Left lung (tissue), 14 donors: ENCODE measurements at places on chromosomes 5 and 9. TPM values are rescaled to one million over a fixed set of nuclear protein-coding genes. Genes with fewer than 3 reads are reported as not detected.

MYOZ3 gene
- 3.1 TPM for total RNA-seq

GRCh38 chr5:64637144-64637543 is 53.2 kb upstream of the SHISAL2B start:
- no peak for DNase-seq
- H3K27ac ChIP-seq = no peak overlapping the region
- no peaks in the 10 kb centered on the region for H3K27me3 ChIP-seq

PALM2AKAP2 gene
- total RNA-seq = 22.9 TPM

DNA sequence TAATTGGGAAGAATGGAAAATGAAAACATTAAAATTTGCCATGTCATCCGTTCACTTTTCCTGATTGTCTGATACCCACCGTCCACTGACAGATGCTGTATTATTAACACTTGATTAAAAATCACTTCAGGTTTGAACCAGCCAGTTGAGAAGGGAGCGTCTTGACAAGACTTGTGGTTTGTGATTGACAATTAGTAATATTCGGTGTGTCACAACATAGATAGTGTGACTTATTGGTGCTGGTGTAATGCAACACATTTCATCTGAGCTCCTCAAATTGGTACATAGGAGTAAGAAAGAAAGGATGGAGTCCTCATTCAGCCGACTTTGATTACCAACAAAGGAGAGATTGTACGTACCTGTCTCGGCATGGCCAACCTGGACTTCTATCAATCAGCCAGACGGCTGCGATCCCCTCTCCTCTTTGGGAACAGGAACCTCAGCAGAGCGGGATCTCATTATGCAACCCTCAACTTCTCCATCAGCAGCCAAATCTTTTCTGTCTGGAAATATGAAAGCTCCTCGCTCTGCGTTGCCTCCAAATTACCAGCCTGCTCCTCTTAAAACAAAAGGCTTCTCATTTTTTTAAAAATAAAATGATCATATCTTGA is 211.7 kb upstream of the MVB12B start:
- H3K27ac ChIP-seq = no peak overlapping the region
- peaks cover 44% of the 10 kb centered on the region for H3K27me3 ChIP-seq
- H3K4me3 ChIP-seq = no peak overlapping the region
- no peak for DNase-seq
- no peaks in the 10 kb centered on the region for H3K4me1 ChIP-seq

FREM1 gene
- 4.5 TPM for total RNA-seq

GRCh38 chr9:121808781-121809180 is 157.3 kb downstream of the DAB2IP start:
- no peak overlapping the region for H3K27ac ChIP-seq
- no peak for DNase-seq
- no peaks in the 10 kb centered on the region for H3K4me1 ChIP-seq
- no peaks in the 10 kb centered on the region for H3K27me3 ChIP-seq

- no peak for DNase-seq
- no peak overlapping the region for H3K4me3 ChIP-seq
- no peaks in the 10 kb centered on the region for H3K36me3 ChIP-seq
Observed at GRCh38 chr5:67960939-67961338, 254.6 kb upstream of the PIK3R1 start.

- H3K4me3 ChIP-seq = no peak overlapping the region
- H3K27ac ChIP-seq = no peak overlapping the region
Observed at GRCh38 chr9:29644514-29644913, 2071.2 kb upstream of the C9orf72 start.

SLC4A9 gene
- total RNA-seq = not detected

- no peak for DNase-seq
- no peaks in the 10 kb centered on the region for H3K36me3 ChIP-seq
- no peaks in the 10 kb centered on the region for H3K27me3 ChIP-seq
- H3K27ac ChIP-seq = no peak overlapping the region
- H3K4me1 ChIP-seq = peaks cover 52% of the 10 kb centered on the region
Observed at GRCh38 chr9:136675477-136676296, 11.6 kb downstream of the AGPAT2 start.

DNA sequence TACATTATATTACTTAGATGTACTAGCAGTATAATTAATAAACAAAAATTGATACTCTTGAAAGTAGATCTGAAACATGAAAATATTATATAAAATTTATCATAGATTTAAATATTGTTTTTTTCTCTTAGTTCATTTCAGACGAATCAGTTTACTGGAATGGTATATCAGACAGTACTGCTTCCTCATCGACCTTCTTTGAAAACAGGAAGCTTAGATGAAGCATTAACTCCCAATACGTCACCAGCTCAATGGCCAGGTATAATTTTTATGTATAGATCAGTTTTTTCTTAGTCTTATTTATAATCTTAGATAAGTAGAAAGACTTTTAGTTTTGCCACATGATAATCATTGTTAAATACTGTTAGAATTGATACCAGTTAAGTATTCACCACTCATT is 106.3 kb downstream of the DMXL1 start:
- no peak overlapping the region for H3K27ac ChIP-seq
- H3K27me3 ChIP-seq = no peaks in the 10 kb centered on the region
- DNase-seq = no peak
- no peaks in the 10 kb centered on the region for H3K4me1 ChIP-seq
- no peak overlapping the region for H3K4me3 ChIP-seq

SPATA31A6 gene
- not detected for total RNA-seq

DNA sequence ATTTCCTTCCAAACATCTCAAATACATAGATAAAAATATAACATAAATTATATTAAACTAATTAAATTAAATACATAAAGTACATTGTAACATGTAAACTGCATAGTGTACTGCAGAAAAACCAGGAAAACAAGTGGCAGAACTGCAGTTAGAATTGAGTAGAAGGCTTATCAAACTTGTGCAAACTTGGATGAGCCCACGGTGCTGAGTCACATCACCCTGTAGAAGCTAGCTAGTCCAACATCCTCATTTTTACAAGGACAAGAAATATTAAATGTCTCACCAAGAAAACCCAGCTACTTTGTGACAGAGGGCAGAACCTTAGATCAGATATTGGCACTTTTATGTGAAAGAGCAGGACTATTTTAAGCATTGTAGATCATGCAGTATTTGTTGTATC is 807.9 kb upstream of the NUDT12 start:
- DNase-seq = no peak
- H3K4me1 ChIP-seq = no peaks in the 10 kb centered on the region
- no peaks in the 10 kb centered on the region for H3K27me3 ChIP-seq
- H3K36me3 ChIP-seq = no peaks in the 10 kb centered on the region

DNA sequence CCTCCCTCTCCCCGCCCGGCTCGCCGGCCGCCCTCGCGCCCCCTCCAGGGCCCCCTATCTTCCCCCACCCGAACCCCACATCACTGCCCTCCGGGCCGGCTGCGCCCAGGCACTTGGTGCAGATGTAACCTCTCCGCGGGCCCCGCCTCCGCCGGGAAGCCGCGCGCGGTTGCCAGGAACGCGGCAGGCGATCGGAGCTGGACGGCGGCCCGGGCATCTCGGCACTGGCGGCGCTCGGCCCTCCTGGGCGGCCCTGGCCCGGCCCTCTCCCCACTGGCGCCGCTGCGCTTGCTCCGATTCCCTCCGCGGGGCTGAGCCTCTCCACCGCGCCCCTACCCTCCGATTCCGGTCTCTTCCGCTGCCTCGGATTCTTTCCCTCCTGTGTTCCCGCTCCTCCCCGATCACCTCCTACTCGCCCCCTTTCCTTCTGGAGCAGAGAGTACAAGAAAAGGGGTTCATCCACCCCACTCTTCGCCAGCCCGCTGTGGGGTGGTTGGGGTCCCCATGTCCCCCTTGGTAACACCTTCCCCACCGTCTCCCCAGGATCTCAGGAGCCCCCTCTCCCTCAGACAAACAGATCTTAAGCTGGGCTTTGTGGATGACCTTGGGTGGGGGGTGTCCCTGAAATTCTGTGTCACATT is 70.6 kb downstream of the C9orf50 start:
- H3K36me3 ChIP-seq = no peaks in the 10 kb centered on the region
- peaks cover 21% of the 10 kb centered on the region for H3K27me3 ChIP-seq
- DNase-seq = peak; percentile 76
- H3K4me1 ChIP-seq = peaks cover 4% of the 10 kb centered on the region
- H3K27ac ChIP-seq = peak overlapping the region; percentile 67
- H3K4me3 ChIP-seq = peak overlapping the region; percentile 44

- H3K4me1 ChIP-seq = no peaks in the 10 kb centered on the region
- DNase-seq = no peak
- no peaks in the 10 kb centered on the region for H3K36me3 ChIP-seq
- H3K27me3 ChIP-seq = no peaks in the 10 kb centered on the region
- H3K27ac ChIP-seq = no peak overlapping the region
Observed at GRCh38 chr9:113665064-113665463, 201.5 kb downstream of the RGS3 start.

DNA sequence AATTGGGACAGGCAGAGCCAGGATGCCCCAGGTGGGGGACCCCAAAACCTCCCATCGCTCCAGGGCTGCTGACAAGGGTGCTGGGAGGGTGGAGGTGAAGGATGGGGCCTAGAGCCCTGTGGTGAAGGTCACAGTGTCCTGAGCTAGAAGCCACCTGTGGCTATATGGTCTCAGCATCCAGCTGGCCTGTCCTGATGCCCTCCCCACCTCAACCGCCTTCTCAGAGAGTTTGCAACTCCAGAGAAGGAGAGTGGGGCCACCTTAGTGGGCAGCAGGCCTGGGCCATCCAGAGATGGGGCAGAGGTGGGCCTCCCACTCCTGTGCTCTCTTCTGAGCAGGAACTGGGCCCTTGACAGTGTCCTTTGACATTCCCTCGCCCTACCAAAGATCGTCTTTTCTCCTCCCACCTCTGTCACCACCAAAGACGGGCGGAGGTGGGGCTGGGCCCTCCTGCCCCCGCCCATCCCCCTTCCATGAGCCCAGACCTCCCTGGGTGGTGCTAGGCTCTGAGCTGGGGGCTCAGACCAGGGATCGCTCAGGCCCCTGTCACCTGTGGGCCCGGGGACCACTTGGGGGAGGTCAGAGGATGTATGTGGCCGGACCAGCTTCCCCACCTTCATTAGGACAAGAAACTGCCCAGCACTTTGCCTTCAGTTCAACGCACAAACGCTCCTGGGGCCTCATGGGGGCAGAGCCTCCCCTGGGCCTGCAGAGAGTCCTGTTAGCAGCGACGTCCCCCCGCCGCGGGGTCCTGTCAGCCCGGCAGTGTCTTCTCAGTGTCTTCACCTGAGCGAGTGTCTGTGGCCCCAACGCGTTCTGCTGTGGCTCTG is 10.0 kb upstream of the DOLPP1 start:
- no peak for DNase-seq
- no peaks in the 10 kb centered on the region for H3K4me1 ChIP-seq
- H3K27me3 ChIP-seq = no peaks in the 10 kb centered on the region
- no peak overlapping the region for H3K27ac ChIP-seq
- H3K36me3 ChIP-seq = no peaks in the 10 kb centered on the region

SPINK1 gene
- total RNA-seq = 74.5 TPM

PHF24 gene
- total RNA-seq = 0.44 TPM

C9 gene
- total RNA-seq = not detected

- H3K27me3 ChIP-seq = no peaks in the 10 kb centered on the region
- no peaks in the 10 kb centered on the region for H3K36me3 ChIP-seq
- no peaks in the 10 kb centered on the region for H3K4me1 ChIP-seq
- H3K27ac ChIP-seq = no peak overlapping the region
Observed at GRCh38 chr9:96503918-96504317, 53.9 kb downstream of the HABP4 start.

DNA sequence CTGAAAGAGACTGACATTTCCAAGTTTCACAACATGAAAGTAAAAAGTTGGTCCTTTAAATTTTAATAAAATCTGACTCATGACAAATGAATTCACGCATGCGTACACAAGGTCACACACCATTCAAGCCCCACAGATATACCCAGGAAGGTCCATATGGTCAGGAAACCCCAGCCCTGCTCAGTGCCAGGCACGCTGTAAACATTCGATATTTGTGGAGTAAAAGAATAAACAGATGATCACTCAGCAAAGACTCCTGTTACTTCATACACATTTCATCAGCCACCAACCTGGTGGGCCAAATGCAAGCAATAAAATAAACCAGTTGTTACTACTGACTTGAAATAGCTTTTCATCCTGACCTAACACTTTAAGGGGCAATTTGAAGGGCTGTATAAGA is 158.0 kb upstream of the RETREG1 start:
- H3K4me1 ChIP-seq = peaks cover 6% of the 10 kb centered on the region
- no peak for DNase-seq
- H3K27me3 ChIP-seq = no peaks in the 10 kb centered on the region
- H3K4me3 ChIP-seq = no peak overlapping the region

- no peak for DNase-seq
- H3K36me3 ChIP-seq = no peaks in the 10 kb centered on the region
- no peak overlapping the region for H3K27ac ChIP-seq
- H3K27me3 ChIP-seq = no peaks in the 10 kb centered on the region
Observed at GRCh38 chr9:86252870-86253269, 6.6 kb downstream of the C9orf153 start.

DNA sequence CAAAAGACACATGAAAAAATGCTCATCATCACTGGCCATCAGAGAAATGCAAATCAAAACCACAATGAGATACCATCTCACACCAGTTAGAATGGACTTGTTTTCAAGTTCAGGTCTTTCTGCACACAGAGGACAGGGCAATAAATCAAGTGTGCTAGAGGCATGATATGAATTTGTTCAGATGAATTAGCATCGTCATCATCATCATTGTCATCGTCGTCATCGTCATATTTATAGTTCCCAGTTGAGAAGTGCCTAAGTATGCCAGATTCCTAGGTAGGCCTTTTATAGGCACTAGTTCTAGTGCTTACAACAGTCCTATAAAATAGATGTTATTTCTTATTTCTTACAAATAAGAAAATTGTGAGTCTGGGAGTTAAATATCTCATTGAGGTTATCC is 34.7 kb upstream of the RASEF start:
- H3K4me3 ChIP-seq = no peak overlapping the region
- H3K36me3 ChIP-seq = no peaks in the 10 kb centered on the region
- H3K4me1 ChIP-seq = no peaks in the 10 kb centered on the region
- H3K27ac ChIP-seq = no peak overlapping the region
- no peak for DNase-seq

DNA sequence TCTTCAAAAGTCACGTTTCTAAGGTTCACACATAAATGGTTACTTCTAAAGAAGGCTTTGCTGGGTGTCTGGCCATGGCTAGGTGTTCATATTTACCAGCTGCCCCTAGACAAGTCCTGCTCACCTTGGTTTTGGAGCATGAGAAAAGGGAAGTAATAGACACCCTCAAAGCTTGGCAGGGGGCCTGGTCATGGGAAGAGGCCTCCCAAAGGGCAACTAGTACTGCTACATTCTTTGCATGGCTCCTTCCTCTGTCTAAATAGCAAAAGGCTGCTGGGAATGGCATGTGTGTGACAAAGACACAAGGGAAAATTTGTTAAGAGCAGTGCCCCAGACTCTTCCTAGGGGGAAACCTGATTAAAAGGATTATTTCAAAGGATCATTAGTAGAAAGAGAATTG is 93.4 kb downstream of the NRG2 start:
- no peaks in the 10 kb centered on the region for H3K36me3 ChIP-seq
- no peak overlapping the region for H3K27ac ChIP-seq
- no peaks in the 10 kb centered on the region for H3K27me3 ChIP-seq
